ENCODE measurements at places on chromosomes 3 and 15.

DNA sequence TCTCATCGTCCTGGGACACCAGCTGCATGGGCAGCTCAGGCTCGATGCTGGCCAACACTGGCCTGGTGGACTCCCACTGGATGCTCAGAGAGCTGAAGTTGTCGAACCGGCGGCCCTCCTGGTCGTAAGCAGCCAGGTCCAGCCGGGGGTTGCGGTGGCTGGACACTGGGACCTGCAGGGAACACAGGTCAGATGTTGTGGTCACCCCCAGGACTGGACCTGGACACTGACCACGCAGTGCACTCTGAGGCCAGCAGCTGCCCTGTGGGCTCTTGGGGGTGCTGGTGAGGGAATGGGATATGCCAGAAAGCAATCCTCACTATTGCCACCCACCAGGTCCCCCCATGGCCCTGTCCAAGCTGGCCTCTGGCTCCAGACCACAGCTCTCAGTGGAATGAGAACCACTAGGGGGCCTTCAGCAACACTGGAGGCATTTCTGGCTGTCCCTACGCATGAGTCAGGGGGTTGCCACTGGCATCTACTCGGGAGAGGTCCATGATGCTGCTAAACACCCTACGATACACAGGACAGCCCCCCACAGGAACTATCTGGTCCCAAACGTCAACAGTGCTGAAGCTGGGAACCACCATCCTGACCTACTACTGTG, 66.1 kb downstream of the NUP210 start:
- no peak for DNase-seq

- no peak for DNase-seq
Measured at GRCh38 chr3:101677436-101678286, 729 bp upstream of the ZBTB11 start.

DNA sequence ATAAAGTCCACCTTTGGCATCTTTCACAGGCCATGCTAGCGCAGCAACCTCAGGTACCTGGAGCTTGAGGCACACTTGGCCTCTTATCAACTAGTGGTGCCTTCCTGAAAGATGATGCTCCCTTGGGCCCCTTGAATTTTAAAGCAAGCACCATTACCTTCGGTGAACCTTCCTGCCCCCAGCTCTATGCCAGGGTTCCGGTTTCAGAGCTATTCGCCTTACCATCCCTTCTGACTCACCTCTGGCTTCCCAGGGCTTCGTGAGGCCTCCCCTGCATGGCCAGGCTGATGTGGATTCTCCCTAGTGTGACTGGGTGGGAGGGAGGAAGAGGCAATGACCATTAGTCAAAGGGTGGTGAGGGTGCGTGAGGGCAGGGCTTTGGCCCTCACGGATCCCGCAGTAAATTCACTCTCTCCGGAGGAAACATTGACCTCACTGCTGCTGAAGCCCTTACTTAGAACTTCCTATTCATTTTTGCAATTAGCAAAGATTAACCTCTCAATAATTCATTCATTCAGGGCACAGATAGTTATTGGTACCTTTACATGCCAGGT, 16.3 kb downstream of the BHLHE40 start:
- DNase-seq, result no peak

GRCh38 chr3:16849229-16849628, 35.5 kb upstream of the PLCL2 start:
- no peak for DNase-seq

GRCh38 chr15:100311833-100312476, 29.8 kb downstream of the ADAMTS17 start:
- DNase-seq, result no peak

GRCh38 chr15:65032801-65033537, 3.5 kb upstream of the MTFMT start:
- DNase-seq, result no peak

All from activated gamma-delta T cell (primary cell).